CD4-positive, alpha-beta T cell treated with Interleukin-21 for 1 hour (primary cell): ENCODE measurements at places on chromosomes 3 and 15.

DNA sequence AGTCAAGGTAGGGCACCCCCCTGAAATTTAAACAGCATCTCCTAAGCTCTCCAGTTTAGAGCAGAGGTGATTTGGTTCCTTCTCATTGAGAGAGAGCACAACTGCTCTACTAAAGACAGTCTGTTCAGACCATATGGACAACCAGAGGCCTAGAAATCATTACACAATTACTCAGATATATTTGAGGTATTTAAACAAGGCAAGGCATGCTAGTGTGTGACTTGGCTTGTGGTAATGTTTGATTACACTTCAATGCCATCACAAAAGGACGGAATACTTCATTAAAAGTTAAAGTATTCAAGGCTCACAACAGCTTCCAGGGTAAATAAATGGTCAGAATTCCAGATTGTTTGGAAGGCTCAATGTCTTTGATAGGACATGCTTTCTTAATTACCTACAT, 110.2 kb downstream of the LRTM1 start:
- no peak for DNase-seq

DNA sequence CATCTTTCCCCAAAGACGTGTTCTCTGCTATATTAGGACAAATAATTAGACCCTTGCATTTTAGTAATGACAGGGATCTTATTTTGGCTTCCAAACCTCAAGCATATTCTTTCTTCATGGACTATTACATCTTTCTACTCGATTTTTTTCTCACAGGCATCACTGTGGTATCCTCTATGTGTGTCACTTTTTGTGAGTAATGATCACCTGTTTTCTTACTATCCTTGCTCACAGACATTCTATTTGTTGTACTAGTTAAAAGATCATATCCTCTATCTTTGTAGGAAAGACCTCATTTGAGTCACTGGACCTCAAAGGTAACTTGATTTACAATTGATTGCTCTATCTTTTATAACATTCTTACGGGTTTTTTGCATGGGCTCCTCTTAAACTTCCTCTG, 6.8 kb downstream of the C3orf80 start:
- no peak for DNase-seq

- DNase-seq = no peak
Measured at GRCh38 chr3:153628591-153628990, 466.6 kb downstream of the RAP2B start.

DNA sequence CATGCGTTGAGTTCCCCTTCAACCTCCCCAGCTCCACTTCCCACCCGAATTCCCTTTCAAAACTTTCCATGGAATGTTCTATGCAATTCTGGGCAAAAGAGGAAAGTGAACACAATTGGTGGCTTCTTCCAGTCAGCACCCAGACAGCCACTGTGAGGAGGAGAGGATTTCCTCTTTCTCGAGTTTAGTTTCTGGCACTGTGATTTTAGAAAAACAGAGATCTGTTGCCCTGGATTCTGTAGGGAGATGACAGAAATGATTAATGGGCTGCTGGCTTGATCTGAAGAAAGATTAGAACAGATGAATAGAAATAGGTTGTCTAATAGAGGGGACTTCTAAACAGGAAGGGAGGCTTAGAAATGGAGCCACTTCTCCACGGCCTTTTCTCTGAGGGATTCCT, 172.0 kb downstream of the MCTP2 start:
- DNase-seq = no peak

DNA sequence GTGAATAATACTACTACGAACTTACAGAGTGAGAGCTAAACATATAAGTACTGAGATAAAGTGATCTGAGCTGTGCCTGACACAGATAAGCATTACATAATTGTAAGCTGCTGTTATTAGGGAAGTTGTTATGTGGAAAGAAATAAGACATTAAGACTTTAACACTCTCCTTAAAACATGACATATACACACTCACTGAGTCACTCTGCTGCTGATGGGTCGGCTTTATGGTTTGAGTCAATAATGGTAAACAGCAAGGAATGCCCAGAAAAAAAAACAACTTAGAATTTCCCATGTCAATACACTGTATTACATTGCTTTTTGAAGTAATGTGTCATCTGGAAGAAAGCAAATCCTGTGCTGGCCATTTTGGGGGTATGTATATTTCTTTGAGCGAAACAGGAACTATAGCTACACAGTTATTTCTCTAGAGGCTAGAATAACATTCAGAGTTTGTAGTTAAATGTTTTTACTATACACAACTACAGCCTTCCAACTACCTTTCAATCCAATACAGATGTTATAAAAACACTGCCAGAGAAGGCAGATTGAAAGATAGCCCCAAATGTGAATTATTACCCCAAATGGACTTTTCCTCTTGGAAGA, 22.8 kb upstream of the SPRED1 start:
- DNase-seq = no peak

DNA sequence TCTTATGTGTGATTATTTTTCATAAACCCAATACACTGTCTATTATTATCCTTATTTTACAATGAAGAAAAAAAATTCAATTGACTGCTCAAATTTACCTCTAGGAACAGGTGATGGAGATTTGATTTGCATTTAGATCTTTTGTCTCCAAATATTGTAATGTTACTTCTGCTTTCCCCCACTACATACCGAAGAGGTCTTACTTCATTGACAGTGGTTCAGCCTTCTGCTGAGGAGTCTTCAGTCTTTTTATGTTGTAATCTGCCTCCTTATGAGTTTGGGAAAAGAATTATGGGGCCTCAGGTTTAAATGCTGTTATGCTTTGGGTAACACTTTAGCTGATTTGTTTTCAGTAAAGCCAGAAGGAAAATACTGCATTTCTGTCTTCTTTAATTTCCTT, 199.5 kb downstream of the LPP start:
- no peak for DNase-seq

DNA sequence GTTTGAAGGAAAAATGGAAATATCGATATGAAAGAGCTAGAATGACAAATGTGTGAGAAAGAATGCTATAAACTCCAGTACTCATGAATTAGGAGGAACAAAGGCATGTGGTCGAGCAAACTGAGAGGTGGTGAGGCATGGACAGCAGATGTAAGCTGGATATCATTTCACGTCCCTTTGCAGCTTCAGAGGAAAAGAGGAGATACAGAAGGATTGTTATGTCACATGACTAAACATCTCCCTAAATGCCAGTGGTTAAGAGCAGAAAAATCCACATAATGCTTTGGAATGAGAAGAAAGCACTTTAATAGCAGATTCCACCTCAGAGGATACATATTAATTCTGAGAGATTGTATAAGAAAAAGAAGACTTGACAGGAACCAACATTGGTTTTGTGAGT, 248.7 kb downstream of the ZIC4 start:
- DNase-seq = no peak

DNA sequence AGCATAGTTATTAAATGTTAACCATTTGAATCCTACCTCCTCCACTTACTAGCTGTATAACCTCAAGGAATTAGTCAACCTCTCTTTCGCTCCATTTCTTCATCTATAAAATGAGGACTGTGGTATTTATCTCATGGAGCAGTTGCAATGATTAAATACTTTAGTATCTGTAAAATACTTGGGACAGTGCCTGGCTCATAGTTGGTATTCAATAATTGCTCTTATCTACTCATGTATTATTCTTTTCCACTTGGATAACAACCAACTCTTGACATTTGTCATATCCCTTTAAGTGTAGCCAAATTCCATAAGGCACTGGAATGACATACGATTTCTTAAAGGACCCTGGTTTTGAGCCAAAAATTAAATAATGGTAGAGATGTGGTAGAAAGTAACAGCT, 72.0 kb downstream of the FSIP1 start:
- DNase-seq = no peak

DNA sequence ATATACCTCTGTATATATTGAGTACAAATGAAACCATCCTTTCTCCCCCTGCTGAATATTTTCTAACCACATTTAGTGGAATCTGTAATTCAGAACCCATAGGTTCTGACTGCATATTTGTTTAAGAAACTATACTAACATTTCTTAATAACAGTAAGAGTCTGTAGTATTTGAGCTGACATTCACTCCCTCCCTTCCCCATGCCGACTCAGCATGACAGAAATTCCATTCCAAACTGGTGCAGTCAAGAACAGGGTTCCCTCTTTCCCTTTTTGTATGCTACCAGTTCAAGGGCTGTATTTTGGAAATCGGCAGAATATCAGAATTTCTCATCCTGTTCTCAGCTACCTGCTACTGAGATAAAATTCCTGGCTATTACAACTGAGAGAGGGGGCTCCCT, 796.6 kb upstream of the DPPA4 start:
- DNase-seq = no peak

- no peak for DNase-seq
Measured at GRCh38 chr3:279325-279724, 82.8 kb downstream of the CHL1 start.

GRCh38 chr15:100508641-100509300, 20.0 kb downstream of the CERS3 start:
- DNase-seq = no peak

- no peak for DNase-seq
Measured at GRCh38 chr3:135771760-135772159, 193.8 kb upstream of the PPP2R3A start.

DNA sequence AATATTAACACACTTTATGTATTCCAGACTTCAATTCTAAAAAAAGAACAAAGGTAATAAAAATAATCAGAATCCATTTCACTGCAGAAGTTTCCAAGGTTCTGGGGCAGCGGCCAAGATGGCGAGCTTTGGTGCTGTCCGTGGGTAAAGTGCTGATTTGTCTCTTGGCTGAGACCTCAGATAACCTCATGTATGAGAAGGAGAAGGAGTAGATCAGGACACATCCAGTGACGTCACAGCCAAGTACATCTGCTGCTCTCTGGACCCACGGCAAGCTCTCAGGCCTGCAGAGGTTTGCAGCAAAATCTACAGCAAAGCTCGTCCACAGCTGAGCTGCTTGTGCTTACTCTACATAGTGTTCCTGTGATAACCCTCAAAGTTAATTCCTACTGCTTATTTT, 165.7 kb downstream of the MAGI1 start:
- no peak for DNase-seq

GRCh38 chr15:80098341-80098740, 38.9 kb downstream of the ZFAND6 start:
- DNase-seq = no peak

- no peak for DNase-seq
Measured at GRCh38 chr3:31193871-31194270, 299.4 kb upstream of the GADL1 start.

DNA sequence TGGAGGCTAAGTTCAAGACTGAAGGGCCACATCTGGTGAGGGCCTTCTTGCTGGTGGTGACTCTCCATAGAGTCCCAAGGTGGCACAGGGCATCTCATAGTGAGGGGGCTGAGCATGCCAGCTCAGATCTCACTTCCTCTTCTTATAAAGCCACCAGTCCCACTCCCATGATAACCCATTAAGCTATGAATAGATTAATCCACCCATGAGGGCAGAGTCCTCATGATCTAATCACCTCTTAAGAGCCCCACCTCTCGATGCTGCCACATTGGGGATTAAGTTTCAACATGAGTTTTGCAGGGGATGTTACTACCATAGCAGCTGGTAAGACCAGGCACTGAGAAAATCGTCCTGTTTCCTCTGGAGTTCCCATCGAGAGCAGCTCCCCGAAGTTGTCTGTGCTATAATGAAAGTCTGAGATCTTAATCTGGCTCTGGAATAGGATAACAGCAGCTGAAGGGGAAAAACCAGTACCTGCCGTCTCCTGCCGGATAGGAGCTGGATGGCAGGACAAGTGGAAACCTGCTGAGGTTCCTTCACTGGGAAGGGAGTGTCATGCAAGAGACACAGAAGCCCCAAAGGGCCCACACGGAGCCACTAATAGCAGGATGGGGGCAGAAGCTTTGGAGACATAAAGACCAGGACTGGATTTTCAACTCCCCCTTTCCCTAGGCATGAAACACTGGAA, 79.5 kb upstream of the EPHB3 start:
- no peak for DNase-seq

DNA sequence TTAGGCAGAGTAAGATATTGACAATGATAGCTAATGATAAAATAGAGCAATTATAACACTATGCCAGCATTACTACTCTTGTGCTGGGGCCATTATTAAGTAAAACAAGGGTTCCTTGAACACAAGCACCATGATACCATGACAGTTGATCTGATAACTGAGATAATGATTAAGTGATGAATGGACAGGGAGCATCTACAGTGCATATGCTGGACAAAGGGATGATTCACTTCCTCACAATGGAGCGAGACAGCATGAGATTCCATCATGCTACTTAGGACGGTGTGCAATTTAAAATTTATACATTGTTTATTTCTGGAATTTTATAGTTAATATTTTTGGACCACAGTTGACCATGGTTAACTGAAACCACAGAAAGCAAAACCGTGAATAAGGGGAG, 156.6 kb downstream of the FHIT start:
- DNase-seq = no peak

- DNase-seq = peak; percentile 56
Measured at GRCh38 chr3:161274691-161275298, 53.7 kb downstream of the NMD3 start.

GRCh38 chr3:140160553-140160952, 225.6 kb downstream of the CLSTN2 start:
- DNase-seq = no peak

- no peak for DNase-seq
Measured at GRCh38 chr15:57133127-57133968, 214.9 kb downstream of the TCF12 start.

GRCh38 chr3:52029053-52029452, 27.3 kb downstream of the DUSP7 start:
- no peak for DNase-seq

- peak; percentile 22 for DNase-seq
Measured at GRCh38 chr15:90232196-90232595, 1.5 kb downstream of the CIB1 start.

DNA sequence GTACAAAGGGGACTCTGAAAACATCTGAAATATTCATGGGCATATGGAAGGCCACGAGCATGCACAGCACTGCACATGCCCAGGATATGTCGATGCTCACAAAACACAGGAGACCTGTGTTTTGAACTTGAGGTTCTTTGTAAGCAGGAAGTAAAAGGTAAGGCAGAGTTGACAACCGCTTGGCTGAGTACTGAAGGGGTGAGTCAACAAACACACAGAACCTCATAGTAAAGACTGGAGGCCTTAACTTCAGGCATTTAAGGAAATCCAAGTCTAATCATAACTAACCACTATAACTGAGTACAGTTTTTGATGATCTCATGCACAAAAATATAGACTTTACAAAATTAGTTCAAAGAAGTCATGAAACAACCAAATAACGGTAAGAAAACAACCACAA, 80.6 kb downstream of the MYO9A start:
- no peak for DNase-seq

DNA sequence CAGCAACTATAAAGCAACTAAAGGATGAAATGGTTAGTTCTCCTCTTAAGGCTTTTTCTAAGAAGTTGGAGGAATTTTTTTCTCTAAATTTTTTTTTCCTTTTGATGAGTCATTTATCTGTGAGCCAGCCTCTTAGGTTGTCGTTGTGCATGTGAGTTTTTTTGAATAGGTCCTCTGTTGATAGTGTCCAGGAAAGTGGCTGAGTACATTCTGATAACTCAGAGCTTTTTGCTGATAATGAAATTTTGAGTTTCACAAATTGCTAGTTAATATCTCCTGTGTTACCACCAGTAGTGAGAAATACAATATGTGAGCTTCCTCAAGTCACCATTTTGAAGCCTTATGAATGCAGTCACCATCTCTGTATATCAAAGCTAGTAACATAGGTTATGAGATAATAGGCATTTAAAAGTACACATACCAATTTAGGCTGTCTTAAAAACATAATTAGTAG, 7.1 kb upstream of the LXN start:
- DNase-seq = no peak
